ENCODE measurements at places on chromosomes 2 and 18.

- no peak for DNase-seq
Measured at GRCh38 chr2:224020523-224020922, 18.6 kb downstream of the SERPINE2 start.

DNA sequence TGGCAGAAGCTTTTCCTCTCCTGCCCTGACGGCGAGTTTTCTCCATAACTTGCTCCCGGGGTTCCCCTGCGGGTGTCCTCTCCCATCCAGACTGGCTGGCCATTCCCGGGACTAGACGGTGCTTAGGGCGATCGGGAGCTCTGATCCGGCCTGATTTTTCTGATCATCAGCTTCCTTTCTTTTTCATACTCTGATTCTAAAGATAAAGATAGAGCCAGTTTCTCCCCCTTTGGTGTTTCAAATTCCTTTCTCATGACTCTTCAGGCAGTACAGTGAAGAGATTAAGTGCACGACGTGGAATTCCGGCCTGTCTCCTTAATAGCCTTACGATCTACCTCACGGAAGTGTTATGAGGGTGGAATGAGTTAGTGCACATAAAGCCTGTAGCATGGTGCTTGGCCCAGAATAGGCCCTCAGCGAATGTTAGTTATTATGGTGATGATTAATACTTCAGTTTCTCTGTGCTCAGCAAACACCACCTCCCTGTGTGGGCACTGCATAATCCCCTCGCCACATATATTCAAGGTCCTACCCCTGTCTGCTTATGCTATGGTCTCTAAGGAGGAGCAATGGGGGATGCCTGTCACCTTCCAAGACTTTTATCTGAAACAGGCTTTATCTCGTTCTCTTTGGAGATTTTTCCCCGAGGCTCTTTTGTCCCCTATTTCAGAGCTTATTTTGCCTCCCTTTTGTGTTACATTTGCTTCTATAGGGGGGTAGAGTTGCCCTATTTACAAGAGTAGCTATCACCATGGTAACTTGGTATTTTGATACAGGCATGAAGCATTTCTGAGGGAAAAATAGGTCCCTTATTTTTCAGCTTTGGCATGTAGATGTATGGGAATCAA, 254.8 kb downstream of the CDH2 start:
- peak; percentile 85 for DNase-seq

DNA sequence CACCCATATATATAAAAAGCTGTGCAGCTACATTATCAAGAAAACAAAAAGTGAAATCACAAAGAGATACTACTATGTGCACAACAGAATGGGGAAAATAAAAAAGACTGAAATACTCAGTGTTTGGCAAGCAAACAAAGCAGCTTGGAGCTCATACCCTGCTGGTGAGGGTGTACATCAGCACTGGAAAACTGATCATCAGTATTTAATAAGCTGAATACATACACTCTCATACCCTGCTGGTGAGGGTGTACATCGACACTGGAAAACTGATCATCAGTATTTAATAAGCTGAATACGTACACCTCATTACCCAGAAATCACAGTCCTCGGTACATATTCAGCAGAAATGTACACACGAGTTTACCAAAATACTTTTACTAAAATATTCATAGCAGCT, 220.8 kb downstream of the SPP2 start:
- DNase-seq, result no peak

- no peak for DNase-seq
Measured at GRCh38 chr2:37456479-37456878, 112.0 kb downstream of the QPCT start.

DNA sequence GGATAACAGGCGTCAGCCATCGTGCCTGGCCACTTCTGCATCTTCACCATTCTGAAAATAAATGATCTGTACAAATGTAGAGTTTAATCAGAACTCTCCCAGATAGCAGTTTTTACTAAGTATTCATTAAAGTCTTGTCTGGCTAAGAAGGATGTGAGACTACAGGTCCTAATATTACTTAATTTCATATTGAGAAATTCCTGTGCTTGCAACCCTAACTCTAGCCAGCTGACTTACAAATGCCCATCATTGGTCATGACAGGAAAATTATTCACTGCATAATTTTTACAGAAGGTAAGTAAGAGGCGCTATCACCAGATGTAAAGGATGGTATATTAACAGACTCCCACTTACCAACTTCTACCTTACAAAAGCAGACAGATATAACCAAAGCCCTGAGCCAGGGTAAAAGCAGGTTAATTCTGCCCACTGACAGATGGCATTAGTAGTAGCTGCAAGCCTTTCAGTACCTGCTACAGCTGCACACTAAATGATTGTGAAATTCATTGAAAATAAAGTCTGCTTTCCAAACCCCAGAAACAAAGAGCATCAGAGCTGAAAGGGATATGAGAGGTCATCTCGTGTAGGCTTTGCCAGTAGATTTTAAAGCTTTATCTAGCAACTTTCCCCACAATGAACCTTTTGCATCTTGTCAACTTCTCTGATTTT, 271.3 kb upstream of the STON1 start:
- no peak for DNase-seq
